ENCODE measurements at places on chromosomes 13 and 19.

DNA sequence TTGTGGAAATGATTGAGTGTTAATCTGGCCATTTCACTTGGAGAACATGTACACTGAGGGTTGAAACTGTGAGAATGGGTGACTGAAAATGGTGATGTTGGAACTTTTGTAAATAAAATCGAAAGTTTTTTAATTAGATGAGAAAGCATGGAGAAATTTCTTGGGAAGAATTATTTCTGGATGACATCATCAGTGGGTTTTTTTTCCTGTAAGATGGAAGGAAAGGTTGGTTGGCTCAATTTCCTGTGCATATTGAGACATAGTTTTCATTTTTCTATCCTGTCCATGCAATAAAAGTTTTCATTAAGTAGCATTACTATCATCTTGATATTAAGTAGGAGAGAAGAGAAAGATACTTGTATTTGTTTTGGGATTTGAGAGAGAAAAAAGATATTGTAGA is 120.6 kb upstream of the HTR2A start:
- no peak for DNase-seq

DNA sequence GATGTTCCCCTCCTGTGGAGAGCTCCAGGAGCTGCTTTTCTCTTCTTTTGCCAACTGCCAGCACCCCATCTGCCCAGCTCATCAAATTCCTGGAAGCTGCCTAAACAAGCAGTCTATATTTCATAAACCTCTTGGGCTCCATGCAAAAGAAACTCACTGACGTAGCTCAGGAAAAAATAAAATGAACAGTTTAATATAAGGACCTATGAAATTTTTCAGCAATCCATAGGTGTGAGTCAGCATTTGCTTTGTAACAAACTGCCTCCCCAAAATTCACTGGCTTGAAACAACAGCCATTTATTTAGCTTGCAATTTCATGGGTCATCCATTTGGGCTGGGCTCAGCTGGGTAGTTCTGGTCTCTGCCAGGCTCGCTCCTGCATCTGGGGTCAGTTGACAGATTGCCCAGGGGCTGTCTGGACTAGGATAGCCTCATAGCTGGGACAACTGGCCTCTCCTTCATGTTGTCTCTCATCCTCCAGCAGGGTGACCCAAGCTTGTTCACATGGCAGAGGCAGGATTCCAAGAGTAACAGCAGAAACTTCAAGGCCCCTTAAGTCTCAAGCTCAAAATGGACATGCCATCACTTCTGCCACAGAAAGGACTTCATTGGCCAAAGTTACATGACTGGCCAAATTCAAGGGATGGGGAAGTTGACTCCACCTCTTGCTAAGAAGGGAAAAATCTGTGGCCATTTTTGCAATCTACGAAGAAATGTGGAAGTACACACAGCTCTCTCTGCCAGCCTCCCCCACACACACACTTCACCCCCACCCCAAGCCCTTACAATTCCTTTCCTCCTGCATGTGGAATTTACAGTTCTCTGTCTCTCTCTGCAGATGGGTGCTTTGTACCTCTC is 7.9 kb upstream of the PVR start:
- DNase-seq, result no peak

DNA sequence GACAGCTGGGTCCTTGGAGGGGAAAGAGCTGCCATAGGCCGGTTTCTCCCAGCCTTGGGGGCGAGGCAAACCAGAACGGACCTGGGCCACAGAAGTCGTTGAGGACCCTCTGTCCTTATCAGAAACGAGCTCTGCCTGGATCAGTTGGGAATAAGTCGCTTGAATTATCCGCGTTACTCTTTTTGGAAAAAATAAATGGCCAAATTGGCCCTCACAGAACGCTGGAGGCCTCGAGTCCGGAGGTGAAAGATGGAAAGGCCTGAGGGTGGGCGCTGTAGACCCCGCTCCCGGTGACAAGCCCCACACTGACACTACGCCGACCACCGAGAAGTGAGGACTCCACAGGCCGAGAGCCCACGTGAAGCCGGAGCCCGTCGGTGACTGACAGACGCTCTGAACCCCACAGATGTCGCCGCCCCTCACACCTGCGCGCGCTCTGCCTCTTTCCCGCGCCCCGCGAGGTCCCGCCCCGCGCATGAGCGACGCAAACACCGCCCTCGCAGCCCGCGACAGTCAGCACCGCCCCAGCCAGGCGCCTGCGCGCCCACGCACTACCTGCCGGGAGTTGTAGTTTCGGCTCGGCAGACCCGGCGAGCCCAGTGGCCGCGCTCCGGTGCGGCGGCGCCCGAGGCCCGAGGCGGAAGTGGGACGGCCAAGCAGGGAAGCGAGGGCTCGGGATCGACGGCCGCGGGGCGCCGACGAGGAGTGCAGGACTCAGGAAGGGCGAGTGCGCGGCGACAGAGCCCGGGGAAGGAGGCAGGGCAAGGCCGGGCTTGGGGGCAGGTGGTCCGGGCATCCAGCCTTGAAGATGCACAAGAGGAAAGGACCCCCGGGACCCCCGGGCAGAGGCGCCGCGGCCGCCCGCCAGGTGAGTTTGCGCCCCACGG is at the start of the genes BRME1 and CC2D1A:
Gene BRME1, minus strand, starts transcription at position 484 of the 887 bp plus-strand sequence. CDS start 1,225 bp downstream, outside the sequence.
Gene CC2D1A, plus strand, starts transcription at position 568 of the 887 bp plus-strand sequence. Its CDS starts 241 bp downstream, at position 809.
- DNase-seq, result peak; percentile 93

- no peak for DNase-seq
These were observed 1.1 kb upstream of the LYL1 start for GRCh38 chr19:13103581-13104359.
